H9 (cell line): ENCODE measurements at places on chromosomes 7 and 10. TPM values are rescaled to one million over a fixed set of nuclear protein-coding genes. Genes with fewer than 3 reads are reported as not detected.
A peak's percentile ranks its signal among the peaks of the same experiment; 100 is the strongest.

OR2A1 gene
- not detected in 2 replicates for total RNA-seq

COL28A1 gene
- 0.66 and 0.92 TPM in 2 replicates for total RNA-seq

UCN3 gene
- not detected in 2 replicates for total RNA-seq

GRCh38 chr7:94145602-94146001 is 141.4 kb upstream of the BET1 start:
- no peaks in the 10 kb centered on the region for H3K27me3 ChIP-seq
- no peaks in the 10 kb centered on the region for H3K4me1 ChIP-seq
- no peaks in the 10 kb centered on the region for H3K36me3 ChIP-seq

DNA sequence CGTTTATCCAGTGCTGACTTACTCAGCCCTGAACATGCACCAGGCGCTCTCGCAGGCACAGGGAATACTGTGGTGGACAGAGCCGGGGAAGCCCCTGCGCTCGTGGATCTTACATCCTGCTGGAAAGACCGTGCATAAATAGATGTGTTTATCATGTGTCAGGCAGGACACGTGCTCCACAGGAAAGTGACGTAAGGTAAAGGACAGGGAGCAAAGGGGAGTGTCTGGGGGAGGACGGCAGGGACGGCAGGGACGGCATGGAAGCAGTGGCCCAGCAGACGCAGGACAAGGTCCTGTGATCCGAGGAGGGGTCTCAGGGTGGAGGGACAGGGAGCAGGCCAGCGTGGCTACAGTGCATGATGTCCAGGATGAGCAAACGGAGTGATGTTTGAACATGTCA is 410.5 kb downstream of the PAXIP1 start:
- H3K4me3 ChIP-seq, result no peak overlapping the region
- no peak for DNase-seq
- H3K27ac ChIP-seq, result no peak overlapping the region
- H3K4me1 ChIP-seq, result no peaks in the 10 kb centered on the region
- no peaks in the 10 kb centered on the region for H3K27me3 ChIP-seq
- no peaks in the 10 kb centered on the region for H3K36me3 ChIP-seq

GRCh38 chr7:3561932-3562331 is 260.9 kb downstream of the SDK1 start:
- no peak overlapping the region for H3K4me3 ChIP-seq
- H3K36me3 ChIP-seq, result no peaks in the 10 kb centered on the region
- no peak for DNase-seq
- no peak overlapping the region for H3K27ac ChIP-seq
- H3K27me3 ChIP-seq, result no peaks in the 10 kb centered on the region
- H3K4me1 ChIP-seq, result no peaks in the 10 kb centered on the region

DNA sequence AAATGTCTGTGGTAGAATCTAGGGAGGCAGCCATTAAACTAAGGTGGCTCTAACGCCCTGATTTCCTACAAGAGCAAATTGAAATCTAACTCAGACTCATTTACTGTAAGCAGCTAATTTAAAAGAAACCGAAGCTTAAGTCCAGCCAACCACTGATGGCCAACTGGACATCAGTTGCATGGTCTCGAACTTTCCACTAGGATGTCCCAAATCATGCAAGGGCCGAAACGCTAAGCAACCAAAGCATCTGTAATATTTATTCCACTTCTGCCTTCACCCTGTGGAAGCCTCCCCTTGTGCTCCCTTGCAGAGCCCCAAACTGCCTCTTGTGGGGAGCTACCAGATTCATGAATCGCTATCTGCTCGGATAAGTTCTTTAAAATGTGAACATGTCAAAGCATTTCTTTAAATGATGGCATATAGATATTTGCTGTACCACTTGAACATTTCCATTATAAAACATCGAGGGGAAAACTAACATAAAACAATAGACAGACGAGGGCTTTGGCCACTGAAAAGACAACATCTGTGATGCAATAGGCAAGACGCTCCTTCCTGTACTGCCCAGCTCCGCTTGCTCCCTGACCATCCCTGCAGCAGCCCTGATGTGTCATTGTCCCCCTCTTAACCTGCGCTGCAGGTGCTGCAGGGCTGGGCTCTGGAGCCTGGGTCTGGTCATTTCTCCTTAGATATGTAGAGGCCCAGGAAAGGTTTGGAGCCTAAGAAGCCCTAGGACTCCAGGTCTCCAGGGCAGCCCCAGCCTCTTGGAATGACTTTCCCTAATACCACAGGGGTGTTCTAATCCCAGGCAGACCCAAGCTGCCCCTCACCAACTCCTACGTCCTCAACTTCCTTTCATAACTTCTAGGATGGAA is 2.9 kb upstream of the RBP3 start:
- H3K4me3 ChIP-seq, result no peak overlapping the region
- no peaks in the 10 kb centered on the region; the same call in 1 of the 2 replicates for H3K4me1 ChIP-seq
- DNase-seq, result no peak
- H3K27me3 ChIP-seq, result no peaks in the 10 kb centered on the region
- H3K36me3 ChIP-seq, result no peaks in the 10 kb centered on the region

GRCh38 chr10:77619964-77620703 is 17.5 kb downstream of the KCNMA1 start:
- H3K4me3 ChIP-seq, result no peak overlapping the region
- no peaks in the 10 kb centered on the region for H3K4me1 ChIP-seq
- DNase-seq, result no peak
- H3K36me3 ChIP-seq, result no peaks in the 10 kb centered on the region
- no peak overlapping the region for H3K27ac ChIP-seq

GRCh38 chr10:31819391-31819820 is 109.2 kb downstream of the ARHGAP12 start:
- no peaks in the 10 kb centered on the region for H3K4me1 ChIP-seq
- DNase-seq, result no peak
- no peaks in the 10 kb centered on the region; the same call in none of the 2 replicates for H3K36me3 ChIP-seq
- no peak overlapping the region for H3K27ac ChIP-seq
- no peak overlapping the region for H3K4me3 ChIP-seq

- no peak overlapping the region for H3K4me3 ChIP-seq
- DNase-seq, result peak; percentile 22
- no peak overlapping the region for H3K27ac ChIP-seq
- no peaks in the 10 kb centered on the region for H3K36me3 ChIP-seq
These were observed 20.0 kb downstream of the NEURL1 start for GRCh38 chr10:103513380-103514060.
